Stimulated activated CD4-positive, alpha-beta T cell treated with anti-CD3 and anti-CD28 coated beads, Interleukin-4, amount 100 ng/mL, for 48 hours (primary cell): ENCODE measurements at places on chromosomes 13 and 19.

DNA sequence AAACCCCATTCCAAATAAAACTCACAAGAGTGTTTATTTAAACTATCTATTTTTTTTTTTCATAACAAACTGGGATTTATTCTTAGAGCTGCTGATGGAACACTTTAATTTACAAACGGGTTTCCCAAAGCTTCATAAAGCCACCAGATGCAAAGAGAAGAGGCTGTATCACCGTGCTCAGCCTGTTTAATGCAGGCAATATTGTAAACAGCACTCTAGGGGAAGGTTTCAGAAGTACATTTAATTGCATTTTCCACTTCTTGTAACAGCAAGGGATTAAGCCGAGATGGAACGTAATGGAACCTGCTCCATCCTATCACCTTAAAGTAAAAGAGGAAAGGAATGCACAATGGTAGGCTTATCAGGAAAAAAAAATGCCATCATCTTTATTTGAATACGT lies 550.6 kb upstream of the ARGLU1 start:
- no peak for DNase-seq

GRCh38 chr13:48097793-48098192 lies 2.9 kb upstream of the MED4 start:
- DNase-seq, result no peak

DNA sequence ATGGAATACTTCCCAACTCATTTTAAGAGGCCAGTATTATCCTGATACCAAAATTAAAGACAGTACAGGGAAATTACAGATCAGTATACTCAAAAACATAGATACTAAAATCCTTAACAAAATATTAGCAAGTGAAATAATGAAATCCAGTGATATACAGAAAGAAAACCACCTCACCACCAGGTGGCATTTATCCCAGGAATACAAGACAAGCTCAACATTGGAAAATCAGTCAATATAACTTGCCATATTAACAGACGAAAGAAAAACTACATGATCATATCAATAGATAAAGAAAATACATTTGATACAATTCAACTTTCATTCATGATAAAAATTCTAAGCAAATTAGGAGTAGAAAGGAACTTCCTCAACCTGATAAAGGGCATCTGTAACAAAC lies 6.7 kb upstream of the GNA15 start:
- DNase-seq, result no peak

GRCh38 chr19:46605356-46605821 lies 4.3 kb downstream of the CALM3 start:
- DNase-seq, result no peak

DNA sequence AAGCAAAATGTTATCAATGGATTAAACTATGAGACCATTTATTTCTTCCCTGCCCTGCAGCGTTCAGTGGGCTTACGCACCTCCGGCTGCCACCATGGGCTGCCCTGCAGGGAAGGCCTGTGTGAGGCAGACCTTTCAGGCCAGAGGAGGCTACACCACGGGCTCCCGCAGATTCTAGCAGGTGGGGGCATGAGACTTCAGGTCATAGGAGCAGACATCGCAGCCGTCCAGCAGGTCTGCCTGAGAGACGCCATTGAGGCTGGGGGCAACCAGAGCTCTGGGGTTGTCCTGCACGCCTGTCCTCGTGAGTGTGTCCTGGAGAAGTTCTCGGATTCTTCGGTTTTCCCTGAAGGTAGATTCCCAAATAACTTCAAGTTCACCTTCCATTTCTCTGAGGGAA lies 9.4 kb upstream of the SLC7A9 start:
- DNase-seq, result no peak

DNA sequence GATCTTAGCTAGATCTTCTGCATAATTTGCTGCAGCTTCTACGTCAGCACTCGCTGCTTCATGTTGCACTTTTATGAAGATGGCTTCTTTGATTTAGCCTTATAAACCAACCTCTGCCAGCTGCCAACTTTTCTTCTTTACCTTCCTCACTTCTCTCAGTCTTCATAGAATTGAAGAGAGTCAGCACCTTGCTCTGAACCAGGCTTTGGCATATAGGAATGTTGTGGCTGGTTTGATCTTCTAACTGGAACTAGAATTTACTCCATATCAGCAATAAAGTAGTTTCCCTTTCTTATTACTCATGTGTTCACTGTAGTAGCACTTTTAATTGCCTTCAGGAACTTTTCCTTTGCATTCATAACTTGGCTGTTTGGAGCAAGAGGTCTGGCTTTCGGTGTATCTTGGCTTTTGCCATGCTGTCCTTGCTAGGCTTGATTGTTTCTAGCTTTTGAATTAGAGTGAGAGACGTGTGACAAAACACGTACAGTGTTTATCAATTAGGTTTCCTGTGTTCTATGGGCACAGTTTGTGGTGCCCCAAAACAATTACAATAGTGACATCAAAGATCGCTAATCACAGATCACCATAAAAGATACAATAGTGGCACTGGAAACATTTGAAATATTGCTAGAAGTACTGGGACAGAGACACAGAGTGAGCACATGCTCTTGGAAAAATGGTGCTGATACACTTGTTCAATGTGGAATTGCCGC lies 50.7 kb downstream of the NDFIP2 start:
- DNase-seq, result no peak

DNA sequence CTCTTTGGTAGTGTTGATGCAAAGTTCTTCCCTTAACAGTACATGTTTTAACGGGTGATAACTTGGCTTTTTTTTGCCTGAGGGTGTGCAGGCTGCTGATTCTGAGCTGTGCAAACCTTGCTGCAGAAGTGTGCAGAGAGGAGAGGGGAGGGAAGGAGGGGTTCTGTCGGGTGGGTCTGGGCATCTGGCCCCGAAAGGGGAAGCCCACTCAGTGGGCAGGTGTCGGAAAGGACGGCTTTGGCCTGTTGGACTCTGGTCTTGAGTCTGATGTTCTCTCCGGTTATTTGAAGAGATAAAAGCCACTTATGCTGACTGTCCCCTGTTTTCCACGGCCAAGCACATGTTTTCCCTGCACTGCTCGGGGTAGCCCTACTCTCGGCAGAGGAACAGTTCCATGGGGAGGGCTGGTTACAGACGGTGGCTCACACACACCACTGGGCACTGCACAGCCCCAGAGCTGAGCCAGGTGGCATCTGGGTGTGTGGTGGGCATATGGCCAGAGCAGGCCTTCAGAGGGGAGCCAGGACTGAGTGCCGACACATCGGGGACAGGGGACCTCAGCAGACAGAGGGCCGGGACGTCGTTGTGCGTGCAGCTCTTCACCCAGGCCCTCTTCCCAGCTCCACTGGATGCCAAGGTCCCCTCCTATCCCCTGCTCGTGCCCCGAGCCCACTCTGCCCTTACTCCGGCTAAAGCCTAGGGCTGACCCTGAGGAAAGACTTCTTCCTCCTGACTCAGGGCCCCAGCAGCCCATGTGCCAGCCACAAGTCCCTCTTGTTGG lies 93.2 kb downstream of the TEX29 start:
- no peak for DNase-seq

DNA sequence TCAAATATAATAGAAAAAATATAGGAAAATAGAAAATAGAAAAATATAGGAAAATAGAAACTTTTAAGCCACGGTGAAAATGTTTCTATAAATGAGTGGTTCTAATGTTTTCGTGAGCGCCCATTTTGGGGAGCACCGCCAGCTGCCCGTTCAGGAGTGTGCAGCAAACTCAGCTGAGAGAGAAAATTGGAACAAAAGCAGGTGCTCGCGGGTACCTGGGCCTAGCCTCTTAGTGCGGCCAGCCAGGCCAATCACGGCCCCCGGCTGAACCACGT lies 204 bp upstream of the PDX1 start:
- DNase-seq, result no peak

- no peak for DNase-seq
Observed at GRCh38 chr19:46251416-46251815, 21.9 kb downstream of the IGFL1 start.

GRCh38 chr13:79668201-79668752 lies 187.3 kb downstream of the NDFIP2 start:
- DNase-seq, result no peak

- DNase-seq, result no peak
Observed at GRCh38 chr19:14603990-14604387, 21.1 kb downstream of the CLEC17A start.

GRCh38 chr19:8242211-8242821 lies 33.1 kb downstream of the CERS4 start:
- no peak for DNase-seq

DNA sequence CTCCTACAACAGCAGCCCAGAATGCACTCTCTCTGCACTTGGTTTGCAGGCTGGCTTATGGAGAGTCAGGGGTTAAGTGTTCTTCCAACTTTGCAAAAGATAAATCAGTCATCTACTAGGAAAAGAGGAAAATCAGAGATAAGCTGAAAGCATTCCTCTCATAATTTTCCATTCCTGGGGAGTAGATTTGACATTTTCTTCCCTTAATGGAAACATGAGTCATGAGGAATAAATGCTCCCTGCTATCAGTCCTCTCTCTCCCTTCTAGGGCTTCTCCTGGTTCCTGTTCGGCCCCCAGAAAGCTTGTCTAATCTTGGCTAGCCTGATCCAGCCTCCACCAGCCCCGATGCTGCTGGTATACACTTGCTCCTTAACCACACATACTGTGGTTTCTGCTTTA lies 28.4 kb upstream of the ENOX1 start:
- no peak for DNase-seq

GRCh38 chr19:5102520-5102919 lies 133.6 kb downstream of the KDM4B start:
- DNase-seq, result no peak

GRCh38 chr19:7363225-7363624 lies 14.5 kb downstream of the ARHGEF18 start:
- DNase-seq, result no peak

DNA sequence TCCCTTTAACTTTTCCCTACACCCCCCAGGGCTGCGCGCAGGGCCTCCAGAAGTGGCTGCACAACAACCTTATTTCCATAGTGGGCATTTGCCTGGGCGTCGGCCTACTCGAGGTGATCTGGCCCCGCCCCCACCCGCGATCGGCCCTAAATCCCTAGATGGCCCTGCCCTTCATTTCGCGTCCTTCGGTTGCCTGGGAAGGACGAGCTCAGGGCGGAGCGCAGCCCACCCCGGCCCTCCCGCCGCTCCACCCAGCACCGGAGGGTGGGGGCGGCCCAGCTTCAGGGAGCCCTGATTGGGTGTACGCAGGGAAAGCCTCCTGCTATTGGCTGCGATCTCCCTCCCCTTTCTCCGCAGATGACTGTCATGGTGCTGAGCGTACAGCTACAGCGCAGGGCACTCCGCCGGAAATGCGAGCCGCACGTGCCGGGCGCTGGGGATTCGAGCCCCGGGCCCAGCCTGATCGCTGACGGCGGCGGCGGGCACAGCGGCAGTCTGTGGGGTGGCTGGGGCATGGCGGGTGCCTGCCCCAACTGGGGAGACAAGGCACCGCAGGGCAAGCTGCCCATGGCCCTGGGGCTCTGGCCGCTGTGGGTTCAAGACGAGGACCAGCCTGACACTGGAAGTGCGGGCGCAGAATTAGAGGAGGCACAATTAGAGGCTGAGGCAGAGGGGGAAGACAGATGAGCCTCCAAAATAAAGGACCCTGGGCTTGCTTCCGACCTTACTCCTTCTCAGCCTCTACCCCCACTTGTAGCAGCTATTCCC lies 4.3 kb downstream of the CD37 start:
- no peak for DNase-seq

DNA sequence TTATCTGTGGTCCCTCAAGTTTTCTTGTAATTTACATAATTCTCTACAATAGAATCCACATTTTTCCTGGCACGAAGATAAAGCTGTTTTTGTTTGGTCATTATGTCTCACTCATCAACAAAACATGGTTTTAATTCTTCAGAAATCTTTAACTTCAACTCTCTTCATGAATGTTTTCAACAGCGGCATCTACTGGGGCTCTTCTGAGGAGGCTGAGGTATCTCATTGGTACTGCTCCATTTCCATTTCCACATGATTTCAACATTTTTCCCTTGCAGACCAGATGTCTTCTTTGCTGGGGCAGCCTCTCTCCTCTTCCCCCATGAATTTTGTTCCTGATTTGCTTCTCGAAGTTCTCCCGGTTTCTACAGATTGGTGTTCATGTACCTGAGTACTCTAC lies 5.8 kb upstream of the KBTBD7 start:
- no peak for DNase-seq

- no peak for DNase-seq
Observed at GRCh38 chr13:75803164-75803611, 167.1 kb downstream of the LMO7 start.

DNA sequence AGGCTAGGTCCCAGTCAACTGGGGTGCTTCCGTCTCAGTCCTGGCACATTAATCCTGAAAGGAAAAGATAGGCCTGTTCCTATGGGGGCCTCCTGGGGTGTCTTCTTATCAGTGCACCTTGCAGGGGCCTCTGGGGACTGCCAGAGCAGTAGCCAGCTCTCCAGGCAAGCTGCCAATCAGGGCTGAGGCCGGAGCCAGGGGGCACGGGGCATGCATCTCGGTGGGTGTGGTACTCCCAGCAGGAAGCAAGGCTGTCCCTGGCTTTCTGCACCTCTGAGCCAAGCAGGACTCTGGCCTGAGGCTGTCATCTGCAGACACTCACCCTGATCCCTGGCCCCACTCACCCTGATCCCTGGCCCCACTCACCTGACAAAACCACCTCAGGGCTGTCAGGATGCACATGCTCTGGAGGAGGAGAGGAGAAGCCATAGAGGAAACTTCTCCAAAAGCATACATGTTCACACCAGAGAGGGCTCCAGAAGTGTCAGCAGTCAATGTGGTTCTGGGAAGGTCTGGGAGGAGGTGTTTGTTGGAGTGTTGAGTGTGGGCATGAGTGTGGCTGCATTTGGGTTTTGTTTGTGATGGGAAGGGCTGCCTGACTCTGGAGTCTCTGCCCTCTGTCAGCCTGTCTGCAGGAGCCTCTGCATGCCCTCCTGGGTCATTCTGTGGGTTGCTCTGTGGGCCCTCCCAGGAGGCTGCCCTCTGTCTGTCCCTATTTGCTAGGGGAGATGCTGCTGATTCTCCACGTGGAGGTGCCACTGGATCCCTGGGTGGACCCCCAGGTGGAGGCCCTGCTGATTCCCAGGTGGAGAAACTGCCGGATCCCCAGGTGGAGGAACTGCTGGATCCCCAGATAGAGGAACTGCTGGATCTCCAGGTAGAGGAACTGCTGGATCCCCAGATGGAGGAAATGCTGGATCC lies 22.7 kb upstream of the KCTD15 start:
- no peak for DNase-seq

DNA sequence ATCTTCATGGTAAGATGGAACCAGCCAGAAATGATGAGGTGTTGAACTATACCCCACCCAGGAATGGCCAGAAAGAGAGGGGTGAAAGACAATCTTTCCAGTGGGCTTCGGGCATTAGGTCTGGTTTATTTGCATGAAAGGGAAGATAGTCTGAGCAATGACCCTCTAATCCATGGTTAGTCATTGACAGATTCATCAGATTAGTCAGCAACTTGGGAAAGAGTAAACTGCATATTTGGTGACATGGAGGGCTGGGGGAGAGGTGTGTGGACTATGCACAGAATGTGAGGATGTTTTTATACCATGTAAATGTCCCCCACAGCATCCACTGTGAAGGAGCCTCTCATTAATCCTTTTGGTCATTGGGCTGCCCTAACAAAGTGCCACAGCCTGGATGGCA lies 30.1 kb upstream of the USP12 start:
- no peak for DNase-seq

DNA sequence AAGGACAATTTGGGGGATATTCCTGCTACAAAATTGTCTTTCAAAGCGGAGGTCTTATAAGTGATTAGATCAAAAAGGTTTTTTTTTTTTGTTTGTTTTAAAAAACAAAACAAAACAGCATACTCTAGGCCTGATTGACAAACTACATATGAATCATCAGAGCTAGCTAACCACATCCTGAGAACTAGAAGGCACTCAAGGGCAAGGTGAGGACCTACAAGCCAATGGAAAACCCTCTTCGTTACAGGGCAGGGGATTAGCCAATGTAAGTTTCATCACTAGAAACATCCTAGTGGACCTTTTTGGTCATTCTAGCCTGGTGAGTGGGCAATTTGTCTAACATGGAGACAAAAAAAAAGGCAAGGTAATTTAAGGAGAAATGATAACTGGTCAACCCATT lies 428.6 kb downstream of the RFC3 start:
- no peak for DNase-seq
